ENCODE measurements at places on chromosomes 3 and 15.

DNA sequence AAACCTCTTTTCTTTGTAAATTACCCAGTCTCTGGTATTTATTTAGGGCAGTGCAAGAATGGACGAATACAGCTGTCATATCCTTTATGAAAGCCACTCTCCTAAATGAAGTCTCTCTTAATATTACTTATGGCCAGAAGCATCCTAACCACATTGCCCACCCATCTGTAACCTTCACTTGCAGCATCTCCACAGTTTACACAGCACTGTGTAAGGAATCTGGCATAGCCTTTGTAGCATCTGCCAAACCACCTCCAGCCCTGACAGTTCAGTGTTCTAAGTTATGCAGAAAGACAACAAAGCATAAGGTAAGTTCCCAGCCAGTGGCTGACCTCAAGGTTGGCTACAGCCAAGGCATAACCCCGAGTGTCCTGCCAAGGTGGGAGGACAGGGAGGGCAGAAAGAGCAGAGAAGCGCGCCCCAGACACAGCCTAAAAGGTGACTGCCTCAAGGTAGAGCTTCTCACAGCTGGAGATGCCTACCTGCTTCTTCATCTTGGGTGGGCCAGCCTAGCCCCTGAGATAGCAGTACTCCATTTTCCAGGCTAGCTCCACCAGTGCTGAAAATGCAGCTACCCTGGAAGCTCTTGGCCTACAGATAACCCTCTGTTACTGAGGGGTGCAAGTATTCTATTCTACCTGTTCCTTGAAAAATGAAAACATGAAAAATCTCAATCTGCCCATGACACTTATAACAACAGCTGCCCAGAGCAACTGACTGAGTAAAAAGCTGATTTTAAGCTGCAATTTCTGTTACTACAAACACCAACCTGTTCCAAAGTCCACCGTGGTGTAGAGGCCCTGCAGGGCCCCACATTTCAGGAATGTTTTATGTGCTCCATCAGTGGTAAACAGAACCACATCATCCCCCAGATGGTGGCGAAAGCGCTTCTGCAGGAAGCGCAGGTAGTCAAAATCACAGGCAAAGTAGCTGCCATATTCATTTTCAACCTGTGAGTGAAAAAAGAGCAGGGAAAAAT is 39.3 kb downstream of the GLB1 start:
- DNase-seq: no peak

DNA sequence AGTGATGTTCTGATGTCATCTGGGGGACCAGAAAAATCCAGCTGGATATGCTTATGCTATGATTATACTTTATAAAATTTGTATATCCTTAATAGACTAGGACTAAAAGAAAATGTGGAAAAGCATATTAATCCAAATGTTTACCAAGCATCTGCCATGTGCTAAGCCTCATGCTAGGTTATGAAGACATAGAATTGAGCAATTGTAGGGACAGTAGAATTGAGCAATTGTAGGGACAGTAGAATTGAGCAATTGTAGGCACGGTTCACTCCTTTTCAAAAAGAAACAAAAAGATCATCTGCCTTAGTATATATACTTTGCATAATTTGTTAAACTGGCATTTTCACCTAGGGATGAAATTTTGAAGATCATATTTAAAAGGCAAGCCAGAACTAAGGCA is 18.3 kb downstream of the ABHD5 start:
- no peak for DNase-seq

- DNase-seq: no peak
Observed at GRCh38 chr15:101128221-101129015, 123.4 kb downstream of the CHSY1 start.

GRCh38 chr3:131550562-131551465 is 48.0 kb upstream of the MRPL3 start:
- no peak for DNase-seq

DNA sequence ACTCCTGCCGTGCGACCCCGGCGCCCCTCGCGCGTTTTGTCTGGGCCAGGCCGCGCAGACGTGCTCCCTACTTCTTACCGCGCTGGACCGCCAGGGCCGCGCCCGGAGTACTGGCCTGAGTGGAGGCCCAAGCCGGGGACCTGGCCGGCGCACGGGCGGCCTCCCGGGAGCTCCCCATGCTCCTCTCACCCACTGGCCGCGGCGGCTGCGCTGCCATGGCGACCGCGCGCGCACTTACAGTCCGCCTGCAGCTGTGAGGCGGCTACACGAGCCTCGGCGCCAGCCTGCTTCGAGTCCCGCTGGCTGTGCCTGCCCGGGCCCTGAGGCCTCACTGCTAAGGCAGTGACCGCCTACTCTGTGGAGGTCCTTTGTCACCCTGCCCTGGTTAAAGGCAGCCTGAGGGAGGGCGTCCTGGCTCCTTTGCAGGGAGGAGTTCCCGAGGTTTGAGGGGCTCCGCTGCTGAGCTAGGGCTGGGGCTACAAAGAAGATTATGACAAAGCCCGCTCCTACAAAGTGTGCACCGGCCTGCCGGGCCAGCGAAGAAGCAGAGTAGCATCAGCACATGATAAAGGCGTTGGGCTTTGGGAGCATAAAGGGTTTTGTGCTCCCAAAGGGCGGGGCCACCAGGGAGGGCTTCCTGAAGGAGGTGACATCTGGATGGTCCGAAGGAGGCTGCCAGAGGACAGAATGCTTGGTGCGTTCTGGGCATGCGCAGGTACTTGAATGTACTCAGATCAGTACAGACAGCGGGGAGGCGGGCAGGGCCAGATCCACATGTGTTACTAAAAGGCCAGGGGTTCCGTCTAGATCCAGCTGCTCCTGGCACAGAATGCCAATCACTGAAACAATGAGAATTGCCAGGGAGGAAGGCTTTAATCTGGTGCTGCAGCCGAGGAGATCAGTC is at the start of the genes LRRC34 and LRRIQ4:
LRRC34 (minus strand) TSS at position 573 of the 904 bp plus-strand sequence; CDS start at position 217, 356 bp downstream.
LRRIQ4 (plus strand) TSS at position 539 of the 904 bp plus-strand sequence. CDS start 9,052 bp downstream, outside the sequence.
- peak; percentile 47 for DNase-seq
